ENCODE measurements at places on chromosomes 2 and 18. TPM values are rescaled to one million over a fixed set of nuclear protein-coding genes. Genes with fewer than 3 reads are reported as not detected.

GRCh38 chr2:76640905-76641304, 881.3 kb downstream of the LRRTM4 start:
- no peak for DNase-seq

DNA sequence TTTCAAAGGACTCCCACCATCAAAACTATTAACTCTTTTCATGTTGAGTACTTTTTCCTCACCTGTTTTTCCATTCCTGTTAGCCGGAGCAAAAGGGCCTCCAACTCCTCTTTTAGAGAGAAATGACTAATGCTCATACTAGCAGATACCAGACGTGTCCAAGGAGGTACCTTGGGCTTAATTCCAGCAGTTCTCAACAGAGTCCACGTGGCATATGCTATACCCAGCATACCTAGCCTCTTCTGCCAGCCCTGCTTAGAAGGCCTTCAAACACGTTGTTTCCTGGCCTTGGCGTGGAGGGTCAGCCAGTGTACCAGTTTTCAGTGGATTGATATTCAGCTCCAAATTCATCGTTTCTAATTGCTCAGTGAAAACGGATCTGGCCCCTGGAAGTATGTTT, 123.9 kb downstream of the MGAT5 start:
- no peak for DNase-seq

The B3GNT7 gene
- total RNA-seq: 87.5 TPM

- DNase-seq: no peak
These were observed 189.6 kb downstream of the HAUS1 start for GRCh38 chr18:46293742-46294181.

DNA sequence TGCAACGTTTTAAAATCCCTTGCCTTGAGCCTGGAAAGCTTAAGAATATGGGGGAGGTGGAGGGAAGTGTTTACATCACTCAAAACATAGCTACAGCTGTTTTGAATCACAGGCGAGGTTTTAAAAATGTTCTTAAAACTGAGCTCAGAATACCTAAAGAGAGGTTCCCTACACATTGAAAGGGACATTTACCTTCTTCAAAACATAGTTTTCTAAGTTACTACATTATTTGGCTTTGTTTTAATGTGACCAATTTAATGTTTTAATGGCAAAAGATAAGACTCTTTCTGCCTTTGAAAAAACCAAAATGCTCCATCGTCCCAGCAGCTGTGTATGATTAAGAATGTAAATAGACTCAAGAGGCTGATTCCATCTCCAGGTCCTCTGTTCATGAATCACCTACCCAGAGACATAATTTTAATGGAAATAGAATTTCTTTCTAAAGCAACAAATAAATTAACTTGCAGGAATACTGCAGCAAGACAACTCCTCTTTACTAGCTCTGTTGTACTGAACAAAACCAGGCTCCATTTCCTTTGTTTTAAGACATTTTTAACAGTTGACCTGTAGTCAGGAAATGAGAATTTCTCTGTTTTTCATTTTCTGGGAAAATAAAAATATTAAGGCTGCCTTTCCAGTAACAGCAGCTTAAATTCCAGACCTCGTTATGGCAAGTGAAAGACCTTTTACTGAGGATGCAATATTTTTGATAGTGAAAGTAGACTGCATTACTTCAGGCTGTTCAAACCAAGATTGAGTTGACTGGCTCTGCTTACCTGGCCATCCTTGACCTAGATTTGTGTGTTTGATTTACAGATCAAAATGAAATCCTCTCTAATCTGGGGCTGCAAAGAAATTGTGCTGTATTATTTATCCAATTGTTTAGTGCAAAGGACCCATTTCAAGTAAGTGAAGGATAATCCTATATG, 33.7 kb upstream of the WDR75 start:
- no peak for DNase-seq

The HOXD8 gene
- not detected for total RNA-seq

DNA sequence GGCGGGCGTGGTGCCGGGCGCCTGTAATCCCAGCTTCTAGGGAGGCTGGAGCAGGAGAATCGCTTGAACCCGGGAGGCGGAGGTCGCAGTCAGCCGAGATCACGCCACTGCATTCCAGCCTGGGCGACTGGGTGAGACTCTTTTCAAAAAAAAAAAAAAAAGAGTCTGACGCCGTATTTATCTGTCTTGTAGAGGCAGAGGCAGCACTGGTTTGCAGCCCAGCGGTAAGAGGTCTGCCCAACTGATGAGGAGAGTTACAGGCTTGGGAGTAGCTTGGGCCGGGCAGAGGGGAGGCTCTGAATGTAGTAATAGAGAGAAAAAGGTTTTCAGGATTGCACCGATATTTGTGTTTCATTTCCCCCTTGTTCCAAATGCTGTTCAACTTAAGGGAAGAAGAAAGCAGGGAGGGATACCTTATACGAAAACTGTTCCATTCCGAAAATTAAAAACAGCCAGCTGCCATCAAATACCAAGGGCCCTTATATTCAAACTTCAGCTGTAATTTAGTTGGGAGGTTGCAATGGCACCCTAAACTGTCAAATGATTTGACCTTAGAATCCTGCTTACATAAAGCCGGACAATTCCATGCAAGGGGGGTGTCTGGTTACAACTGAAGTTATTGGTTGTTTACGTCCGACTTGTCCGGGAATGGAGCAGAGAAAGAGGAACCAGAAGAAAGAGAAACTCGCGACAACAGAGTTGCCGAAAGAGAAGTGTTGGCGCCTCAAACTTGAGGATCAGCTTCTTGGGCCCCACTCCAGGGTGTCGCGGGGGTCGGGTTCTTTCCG, 9.2 kb upstream of the SP9 start:
- peak; percentile 13 for DNase-seq

DNA sequence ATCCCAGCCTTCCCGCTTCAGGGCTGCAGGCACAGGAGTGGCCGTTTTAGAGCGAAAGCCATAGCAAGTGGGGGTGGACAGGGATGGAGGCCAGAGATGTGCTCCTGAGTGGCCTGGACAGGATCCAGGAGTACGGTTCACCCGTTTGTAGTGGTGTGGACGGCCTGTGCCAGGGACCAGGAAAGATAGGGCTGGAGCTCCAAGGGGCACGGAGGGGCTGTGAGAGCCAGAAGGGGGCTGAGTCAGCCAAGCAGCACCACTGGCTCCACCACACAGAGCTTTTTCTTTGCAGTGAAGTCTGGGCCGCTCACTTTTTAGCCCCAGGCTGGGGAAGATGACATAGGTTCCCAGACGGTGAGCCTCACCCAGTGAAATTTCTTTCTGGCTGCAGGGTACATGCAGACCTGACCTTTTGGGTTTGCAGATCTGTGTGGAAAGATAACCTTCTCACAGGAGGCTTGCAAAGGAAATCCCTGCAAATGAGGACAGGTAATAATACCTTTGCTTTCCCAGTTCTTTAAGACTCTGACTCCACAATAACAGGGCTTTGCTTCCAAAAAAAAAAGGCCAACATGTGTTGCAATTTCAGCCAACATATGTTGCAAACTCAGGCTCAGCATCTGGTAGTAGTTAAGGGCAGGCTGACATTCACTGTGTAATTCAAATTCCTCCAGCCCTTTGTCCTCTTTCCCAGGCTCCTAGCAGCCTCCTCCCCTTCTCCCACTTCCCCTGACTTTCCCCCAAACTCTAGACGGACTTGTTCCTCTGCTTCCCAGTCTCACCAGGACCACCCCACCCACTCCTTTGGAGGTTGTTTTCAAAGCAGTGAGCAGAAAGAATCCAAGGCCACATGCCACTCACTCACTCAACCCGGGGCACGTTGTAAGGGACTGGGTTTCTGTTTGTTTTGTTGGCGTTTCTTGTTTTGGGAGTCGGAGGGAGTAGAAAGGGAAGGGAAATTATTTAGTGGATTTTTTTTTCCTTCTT, 20.3 kb upstream of the LAPTM4A start:
- no peak for DNase-seq

DNA sequence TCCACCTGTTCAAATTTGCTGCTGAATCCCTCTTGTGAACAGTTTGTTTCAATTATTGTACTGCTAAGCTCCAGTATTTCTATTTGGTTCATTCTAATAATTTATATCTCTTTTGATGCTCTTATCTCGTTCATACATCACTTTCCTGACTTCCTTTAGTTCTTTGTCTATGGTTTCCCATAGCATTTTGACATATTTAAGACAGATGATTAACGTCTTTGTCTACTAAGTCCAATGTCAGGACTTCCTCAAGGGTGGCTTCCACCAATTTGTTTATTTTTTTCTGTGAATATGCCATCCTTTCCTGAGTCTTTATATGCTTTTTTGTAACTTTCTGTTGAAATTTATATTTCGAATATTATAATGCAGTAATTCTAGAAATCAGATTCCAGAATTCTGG, 9.6 kb downstream of the PIGN start:
- DNase-seq: no peak

DNA sequence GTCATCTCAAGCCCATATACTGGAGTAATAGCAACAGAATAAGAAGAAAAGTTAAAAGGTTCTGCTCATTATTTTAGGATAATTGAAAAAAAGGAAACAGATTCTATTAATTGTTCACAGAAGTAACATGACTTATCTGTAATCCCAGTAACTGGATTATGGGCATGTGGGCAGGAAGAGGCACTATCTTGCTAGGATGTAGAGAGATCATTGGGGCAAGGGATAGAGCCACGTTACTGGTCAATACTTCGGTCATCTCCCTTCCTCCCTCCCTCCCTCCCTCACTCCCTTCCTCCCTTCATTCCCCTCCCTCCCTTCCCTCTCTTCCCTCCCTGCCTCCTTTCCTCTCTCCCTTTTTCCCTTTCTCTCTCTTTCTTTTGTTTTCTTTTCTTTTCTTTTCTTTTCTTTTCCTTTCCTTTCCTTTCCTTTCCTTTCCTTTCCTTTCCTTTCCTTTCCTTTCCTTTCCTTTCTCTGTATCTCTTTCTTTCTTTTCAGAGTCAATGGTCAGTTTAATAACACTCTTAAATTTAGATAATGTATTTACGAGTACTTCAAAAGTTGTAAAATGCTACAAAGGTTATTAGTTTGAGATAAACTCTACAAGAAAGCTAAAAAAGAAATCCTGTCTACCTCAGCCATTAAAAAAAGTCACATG, 82.8 kb downstream of the FHOD3 start:
- no peak for DNase-seq

- DNase-seq: no peak
These were observed 1.6 kb downstream of the GPR17 start for GRCh38 chr2:127647242-127648190.

DNA sequence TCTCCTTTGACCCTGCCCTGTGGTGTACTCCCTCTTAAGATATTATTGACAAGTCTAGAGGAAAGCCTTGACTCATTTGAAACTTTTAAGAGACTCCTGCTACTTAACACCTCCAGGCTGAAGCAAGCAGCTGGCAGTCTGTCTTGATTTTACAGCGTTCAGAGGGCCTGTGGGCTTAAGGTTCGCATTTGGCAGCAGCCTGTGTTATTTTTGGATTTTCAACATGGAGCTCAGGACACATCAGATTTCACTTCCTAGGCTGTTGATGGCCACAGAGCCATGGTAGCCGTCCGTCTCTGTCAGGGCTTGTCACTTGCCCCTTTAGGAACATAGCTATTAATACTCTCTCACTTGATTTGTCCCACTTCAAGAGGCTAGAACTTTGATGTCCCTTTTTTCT, 73.6 kb downstream of the VWA3B start:
- no peak for DNase-seq

The SNTG2 gene
- total RNA-seq: not detected

The IL36G gene
- total RNA-seq: not detected

- DNase-seq: no peak
These were observed 89.7 kb downstream of the SPTBN1 start for GRCh38 chr2:54545702-54546450.

DNA sequence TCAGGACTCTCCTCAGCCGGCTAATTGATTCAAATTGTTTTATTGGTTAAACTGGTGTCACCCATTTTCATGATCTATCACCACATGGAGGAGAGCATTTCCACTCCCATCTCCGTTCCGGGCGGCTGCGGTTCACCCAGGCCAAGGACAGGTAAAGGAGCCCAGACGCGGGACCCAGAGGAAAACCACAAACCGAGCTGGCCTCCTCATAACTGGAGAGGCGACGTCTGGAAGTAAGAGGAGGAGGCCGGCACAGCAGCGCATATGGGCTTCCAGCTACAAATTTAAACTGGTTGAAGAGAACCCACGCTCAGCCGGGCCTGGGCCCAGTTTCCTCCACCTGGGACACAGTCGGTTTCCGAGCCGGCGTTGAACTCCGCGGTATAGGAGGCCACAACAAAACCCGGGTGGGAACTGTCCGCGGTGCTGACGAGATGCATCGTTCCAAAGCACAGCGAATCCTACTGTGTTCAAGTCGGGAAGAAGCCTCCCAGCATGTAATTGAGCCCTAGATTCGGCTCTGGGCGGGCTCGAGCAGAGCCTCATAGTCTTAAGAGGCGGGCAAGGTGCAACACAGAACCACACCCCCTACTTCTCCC, 3.0 kb upstream of the SKOR2 start:
- DNase-seq: peak; percentile 8

Data from natural killer cell (primary cell).